Activated T-cell treated with anti-CD3 and anti-CD28 coated beads, Interleukin-2, amount 50 U/mL, for 48 hours (primary cell): ENCODE measurements at places on chromosomes 6 and 20.
A peak's percentile ranks its signal among the peaks of the same experiment; 100 is the strongest.

DNA sequence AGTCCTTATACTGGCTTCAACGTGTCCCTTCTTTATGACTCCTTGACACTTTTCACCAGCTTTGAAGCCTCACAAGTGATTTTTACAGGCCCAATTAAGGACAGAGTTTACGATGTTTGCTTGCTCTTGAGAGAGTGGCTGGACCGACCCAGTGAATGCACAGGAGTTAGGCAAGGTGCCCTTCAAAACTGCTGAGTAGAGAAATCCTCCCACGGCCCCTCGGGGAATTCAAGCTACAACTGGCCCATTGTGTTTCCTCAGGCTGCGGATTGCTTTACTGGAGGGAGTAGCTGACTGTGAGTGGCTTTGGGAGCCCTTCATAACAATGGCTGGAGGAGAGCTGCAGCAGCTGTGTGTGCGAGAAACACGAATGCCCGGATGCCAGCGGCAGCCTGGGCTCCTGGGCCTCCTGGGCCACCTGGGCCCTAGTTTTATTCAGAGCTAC lies 50.0 kb downstream of the SGK1 start:
- no peak for DNase-seq

GRCh38 chr6:109772883-109773431 lies 81.9 kb downstream of the FIG4 start:
- DNase-seq = no peak

DNA sequence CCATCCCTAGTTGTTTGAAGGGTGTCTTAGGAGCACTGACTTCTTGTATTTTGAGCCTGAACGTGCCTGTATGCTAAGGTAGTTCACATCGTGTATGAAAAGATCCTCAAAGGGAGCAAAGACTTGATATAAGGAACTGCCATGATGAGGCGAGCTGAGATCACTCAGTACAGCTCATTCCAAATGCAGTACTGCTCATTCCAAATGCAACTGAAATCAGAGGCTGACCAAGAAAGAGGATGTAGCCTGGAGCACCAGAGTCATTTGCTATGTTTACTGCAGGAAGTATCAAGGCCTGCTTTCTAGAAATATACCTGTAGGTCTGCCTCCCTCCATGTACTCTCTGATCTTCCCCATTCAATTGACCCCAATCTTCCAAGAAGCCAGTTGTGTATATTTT lies 832.2 kb downstream of the EYS start:
- DNase-seq = no peak

DNA sequence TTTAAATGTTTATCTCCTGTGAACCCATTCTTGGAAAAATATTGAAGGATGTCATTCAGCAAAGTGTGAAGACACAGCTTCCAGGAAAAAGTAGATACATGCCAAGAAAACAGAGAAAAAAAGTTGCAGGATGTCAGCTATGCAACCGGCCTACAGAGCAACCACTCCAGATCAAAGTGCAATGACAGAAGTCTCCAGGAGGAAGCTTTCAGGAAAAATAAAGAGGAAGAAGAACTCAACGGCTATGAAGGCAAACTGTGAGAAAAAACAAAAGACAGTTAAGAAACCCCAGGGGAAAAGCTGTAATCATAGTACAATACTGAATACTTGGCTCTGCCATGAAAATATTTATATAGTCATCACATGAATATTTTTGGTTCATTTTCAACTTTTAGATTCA lies 30.6 kb downstream of the REPS1 start:
- no peak for DNase-seq

DNA sequence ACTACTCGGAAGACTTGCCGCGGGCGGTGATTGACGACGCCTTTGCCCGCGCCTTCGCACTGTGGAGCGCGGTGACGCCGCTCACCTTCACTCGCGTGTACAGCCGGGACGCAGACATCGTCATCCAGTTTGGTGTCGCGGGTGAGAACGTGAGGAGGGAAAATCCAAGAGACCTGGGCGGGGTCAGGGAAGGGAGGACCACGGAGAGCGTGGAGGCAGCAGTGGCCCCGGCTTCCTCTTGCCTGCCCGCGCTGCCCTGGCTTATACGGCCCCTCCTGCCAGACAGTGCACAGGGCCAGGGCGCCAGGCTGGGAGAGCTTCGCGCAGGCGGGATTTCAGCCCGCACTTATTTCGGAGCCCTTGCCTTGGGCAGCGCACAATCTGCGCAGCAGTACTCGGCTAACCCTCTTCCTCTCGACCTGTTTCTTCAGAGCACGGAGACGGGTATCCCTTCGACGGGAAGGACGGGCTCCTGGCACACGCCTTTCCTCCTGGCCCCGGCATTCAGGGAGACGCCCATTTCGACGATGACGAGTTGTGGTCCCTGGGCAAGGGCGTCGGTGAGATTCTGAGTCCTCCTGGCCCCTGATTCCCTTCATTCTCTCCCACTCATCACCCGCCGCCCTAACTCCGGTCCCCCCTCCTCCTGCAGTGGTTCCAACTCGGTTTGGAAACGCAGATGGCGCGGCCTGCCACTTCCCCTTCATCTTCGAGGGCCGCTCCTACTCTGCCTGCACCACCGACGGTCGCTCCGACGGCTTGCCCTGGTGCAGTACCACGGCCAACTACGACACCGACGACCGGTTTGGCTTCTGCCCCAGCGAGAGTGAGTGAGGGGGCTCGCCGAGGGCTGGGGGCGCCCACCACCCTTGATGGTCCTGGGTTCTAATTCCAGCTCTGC lies 2.0 kb downstream of the MMP9 start:
- peak; percentile 69 for DNase-seq

- no peak for DNase-seq
Observed at GRCh38 chr6:126182650-126183311, 157.1 kb upstream of the CENPW start.
